ENCODE measurements at places on chromosomes 7 and 10.

DNA sequence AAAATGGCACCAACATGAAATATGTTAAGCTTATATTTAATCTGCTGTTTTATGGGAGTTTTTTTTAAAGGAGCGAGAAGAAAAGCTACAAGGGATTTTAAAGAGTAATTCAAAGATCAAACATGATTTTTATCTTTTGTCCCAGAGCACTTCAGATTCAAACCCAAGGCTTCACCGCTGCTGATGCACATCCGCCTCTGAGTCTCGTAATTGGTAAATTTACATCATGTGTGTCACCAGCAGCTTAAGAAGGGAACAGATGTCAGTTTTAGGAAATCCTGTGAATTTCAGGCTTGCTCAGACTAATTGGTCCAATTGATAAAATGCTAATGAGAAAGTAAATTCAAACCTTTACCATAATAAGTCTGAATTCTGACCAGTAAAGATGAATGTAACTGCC lies 406.3 kb downstream of the GFRA1 start:
- DNase-seq: no peak

- no peak for DNase-seq
Measured at GRCh38 chr7:75977743-75978142, 16.7 kb downstream of the TMEM120A start.

DNA sequence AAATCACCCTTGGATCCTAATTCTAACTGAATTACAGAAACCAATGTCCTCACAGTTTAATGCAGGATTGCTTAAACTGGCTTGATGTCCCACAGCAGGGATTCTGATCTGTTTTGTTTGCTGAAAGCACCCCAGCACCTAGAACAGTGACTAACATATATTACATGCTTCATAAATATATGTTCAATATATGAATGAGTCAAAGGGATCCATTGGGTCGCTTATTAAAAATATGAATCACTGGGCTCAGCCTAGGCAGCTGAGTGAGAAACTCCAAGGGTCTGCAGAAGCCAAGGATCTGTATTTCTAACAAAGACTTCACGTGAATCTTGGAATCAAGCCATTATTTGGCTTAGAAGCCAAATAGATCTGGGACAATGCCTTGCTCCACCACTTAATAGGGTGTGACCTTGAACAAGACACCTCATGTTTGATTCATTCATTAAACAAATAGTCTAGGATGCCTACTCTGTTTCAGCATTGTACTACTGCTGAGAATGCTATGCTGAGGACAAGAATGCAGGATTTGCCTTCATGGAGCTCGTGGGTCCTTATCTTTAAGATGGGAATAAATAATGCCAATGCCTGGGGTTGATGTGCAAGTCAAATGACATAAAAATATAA lies 103.4 kb upstream of the DLX6 start:
- DNase-seq: no peak

DNA sequence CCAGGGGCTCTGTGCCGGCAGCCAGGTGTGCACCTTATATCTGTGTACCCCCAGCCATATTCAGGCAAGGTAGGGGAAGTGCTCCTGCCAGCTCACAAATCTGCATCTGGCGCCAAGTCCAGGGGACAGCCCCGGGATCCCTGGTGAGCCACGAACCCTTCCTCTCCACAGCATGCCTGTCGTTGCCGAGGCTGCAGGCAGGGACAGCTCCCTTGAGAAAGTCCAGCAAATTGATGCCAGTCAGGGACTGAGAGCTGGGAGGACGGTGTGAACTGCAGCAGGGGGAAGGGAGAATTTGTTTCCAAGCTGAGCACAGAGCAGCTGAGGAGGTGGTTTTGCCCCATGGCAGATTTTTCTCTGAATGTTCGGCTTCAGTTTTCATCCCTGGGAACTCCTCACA lies 919 bp downstream of the PLA2G12B start:
- no peak for DNase-seq

GRCh38 chr7:128215739-128216138 lies 25.3 kb upstream of the LEP start:
- no peak for DNase-seq

DNA sequence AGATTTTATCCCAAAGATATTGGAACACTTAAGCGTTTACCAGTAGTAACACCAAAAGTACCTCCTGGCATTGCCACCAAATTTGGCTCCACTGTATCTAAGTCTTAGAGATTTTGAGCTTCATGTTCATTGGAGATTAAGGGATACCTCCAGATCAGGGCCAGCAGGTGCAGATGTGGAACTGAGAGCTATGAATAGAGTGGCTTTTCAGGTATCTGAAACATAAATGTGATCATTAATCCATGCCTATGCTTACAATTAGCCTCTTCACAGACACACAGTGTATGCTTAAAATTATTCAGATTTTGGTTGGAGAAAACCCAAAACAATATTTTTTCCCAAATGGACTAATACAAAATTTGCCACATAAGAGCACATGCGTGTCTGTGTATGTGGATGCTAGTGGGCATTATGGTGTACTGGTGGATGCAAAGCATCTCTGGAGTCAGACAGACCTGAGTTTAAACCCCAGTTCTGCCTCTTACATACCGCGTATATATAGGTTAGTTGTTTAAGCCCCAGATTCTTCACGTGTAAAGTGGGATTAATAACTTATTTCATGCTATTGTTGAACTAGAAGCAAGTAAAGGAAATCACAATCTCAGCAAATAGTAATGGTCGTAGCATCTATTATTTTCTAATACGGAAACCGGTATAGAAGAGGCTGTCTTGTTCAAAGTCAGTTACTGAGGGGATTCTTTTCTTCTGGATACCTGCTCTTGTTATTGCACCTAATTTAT lies 6.8 kb upstream of the LRRC4 start:
- no peak for DNase-seq

DNA sequence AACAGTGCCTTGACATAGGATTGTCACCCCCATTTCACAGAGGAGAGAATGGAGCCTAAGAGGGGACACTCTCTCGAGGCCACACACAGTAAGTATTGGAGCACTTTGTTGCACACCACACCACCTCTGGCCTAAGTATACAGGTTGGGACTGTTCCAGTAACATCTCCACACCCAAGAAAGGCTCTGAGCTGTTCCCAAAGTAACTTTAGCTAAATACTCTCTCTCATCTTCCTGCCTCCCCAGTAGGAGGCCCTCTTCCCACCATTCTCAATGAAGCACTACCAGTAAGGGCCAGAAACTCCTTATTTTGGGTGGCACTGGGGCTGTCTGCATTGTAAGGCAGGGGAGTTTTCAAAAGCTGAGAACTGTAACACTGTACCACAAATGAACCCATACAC lies 189.5 kb downstream of the ZNF438 start:
- no peak for DNase-seq

GRCh38 chr10:11270135-11270857 lies 252.6 kb downstream of the CELF2 start:
- peak; percentile 87 for DNase-seq

- no peak for DNase-seq
Measured at GRCh38 chr7:148672041-148672440, 26.7 kb upstream of the CUL1 start.

GRCh38 chr7:92916770-92917224 lies 80.4 kb upstream of the CDK6 start:
- DNase-seq: no peak

GRCh38 chr10:62305813-62306212 lies 37.2 kb upstream of the RTKN2 start:
- DNase-seq: no peak

DNA sequence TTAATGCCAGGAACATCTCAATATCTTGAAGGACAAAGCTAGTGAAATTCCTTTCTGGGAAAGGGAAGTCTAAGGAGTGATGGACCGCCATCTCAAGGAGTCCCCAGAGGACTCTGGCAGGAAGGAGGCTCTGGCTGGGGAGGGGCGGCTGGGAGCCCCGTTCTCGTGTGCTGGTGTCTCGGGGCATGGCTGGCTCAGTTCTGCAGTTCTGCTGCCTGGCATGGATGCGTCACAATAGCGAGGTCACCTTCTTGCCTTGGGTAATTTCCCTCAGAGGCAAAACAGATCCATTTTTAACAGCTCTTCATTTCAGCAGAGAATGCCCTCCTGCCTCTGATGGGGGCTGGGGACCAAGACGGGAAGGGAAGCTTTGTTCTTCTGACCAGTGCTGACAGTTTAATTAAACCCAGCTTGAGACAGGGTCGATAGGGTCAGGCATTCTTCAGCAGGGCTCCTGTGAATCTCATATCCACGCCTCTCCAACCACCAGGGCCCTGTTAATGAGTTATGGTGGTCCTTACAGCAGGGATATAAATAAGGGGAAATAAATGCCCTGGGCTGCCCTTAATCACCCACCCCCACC lies 35.7 kb downstream of the SLIT1 start:
- no peak for DNase-seq

GRCh38 chr7:26096136-26096535 lies 55.9 kb upstream of the NFE2L3 start:
- DNase-seq: no peak

DNA sequence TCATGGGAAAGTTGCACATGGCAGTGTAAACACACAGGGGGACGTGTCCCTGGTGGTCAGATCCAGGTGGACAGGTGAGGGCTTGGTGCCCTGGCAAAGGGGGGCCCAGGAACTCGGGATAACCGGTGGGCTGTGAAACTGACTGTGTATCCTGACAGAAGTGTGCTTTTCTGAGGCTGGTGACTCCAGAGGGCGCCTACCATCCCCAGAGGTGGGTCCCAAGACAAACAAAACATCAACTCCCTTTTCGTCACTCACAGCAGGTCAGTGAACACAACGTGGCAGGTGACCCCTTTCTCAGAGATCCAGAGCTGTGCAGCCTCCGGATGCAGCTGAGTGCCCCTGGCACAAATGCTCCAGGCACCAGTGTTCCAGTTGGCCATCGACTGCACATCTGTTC lies 56.0 kb upstream of the DDC start:
- DNase-seq: no peak

DNA sequence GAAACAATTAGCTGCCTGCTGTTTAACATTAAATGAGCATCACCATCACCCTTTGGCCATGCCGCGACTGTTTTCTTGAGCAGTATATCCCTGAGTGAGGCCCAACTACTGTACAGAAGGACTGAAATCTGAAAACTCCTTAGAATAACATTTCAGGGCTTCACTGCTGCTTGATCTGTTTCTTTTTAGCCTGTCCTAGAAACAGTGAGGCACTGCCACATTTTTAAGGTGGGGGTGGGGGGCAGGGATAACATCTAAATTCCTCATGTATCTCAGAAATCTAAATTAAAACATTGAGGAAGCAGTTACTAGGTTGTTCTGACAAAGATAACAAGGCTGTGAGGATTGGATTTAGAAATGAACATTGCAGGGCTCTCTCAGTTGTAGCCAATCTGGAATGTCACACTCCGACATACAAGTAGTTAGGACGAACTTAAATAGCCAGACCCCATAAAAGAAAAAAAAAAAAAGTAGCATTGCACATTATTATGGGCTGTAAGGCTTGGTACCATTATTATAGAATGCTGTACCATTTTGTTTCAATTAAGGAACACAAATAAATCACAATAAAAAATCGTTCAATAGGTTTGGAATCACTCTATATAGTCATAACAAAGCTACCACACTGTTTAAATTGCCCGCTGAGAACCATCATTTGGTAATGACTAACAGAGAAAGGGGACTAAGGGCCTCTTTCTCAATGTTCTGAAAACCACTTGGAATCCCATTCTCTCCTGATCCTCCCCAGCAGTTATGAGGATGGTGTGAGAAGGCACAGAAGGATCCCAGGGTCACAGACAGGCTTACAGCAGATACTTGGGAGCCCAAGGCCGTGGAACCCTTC lies 256.1 kb downstream of the INHBA start:
- no peak for DNase-seq

DNA sequence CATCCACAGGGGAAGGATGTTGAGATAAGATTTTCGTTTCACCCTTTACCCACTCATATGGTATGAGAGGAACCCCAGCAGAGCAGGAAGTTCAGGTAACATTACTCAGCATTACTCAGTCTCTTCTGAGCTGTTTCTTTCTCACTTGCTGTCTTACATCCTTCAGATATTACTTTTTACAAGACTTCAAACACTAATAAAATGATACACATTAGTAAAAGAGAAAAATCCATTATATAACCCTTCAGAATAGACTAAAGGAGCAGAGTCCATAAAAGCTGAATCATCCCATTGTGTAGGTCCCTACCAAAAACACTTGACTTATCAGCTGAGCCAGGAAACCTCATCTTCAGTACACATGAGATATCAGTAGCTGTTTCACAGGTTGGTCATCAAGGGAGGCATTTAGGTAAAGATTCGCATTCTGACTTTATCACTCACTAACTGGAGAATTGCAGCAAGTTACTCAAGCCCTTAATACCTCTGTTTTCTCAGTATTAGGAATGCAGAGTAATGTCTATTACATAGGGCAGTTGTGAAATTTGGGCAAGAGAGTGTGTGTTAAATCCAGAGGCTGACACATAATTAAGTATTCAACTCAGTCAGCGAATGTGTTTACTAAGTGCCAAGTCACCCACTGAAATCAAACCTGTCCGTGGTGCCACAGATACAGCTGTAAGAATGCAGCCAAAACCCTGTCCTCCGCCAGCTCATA lies 44.7 kb downstream of the KLF6 start:
- peak; percentile 42 for DNase-seq

DNA sequence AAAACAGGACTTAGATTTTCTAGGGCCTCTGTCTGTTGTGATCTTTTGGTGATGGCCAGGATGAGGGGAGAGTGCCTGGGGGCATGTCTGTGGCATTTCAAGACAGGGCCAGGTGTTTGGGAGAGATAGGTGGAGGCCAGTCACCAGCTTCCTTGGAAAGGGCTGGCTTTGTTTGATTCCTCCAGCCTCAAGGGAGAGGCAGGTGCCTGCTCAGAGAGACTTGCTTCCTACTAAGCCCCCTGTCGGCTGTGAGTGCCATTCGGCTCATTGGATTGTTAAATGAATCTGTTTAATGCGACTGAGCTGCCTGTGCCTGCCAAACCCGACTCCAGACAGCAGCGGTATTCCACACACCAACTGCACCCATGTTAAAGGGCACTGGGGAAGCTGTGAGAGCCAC lies 304.1 kb upstream of the COBL start:
- no peak for DNase-seq

GRCh38 chr10:111593578-111593977 lies 516.7 kb downstream of the ADRA2A start:
- DNase-seq: no peak

- no peak for DNase-seq
Measured at GRCh38 chr10:71454347-71454746, 57.6 kb downstream of the CDH23 start.

DNA sequence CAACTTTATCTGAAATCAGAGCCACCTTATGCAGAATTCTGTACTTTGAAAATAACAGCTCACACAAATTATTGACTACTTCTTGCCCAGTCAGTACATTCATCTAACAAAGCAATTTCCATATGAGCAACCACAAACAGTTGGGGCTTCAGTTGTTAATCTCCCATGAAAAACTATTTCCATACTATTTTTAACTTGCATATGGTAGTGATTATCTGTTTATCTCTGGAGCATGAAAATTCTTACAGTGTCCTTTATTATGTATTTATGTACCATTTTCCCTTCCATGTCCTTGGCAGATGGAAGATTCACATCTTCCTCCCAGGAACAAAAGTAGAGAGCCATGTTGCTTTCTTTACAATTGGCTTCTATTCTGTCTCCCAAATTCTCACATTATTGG lies 285.7 kb downstream of the CRPPA start:
- DNase-seq: no peak

GRCh38 chr10:119543814-119544642 lies 1.5 kb upstream of the RGS10 start:
- no peak for DNase-seq
